ENCODE measurements at places on chromosomes 1 and 21. TPM values are rescaled to one million over a fixed set of nuclear protein-coding genes. Genes with fewer than 3 reads are reported as not detected.

Gene PFKFB2
- polyA plus RNA-seq, result 0.70 TPM

DNA sequence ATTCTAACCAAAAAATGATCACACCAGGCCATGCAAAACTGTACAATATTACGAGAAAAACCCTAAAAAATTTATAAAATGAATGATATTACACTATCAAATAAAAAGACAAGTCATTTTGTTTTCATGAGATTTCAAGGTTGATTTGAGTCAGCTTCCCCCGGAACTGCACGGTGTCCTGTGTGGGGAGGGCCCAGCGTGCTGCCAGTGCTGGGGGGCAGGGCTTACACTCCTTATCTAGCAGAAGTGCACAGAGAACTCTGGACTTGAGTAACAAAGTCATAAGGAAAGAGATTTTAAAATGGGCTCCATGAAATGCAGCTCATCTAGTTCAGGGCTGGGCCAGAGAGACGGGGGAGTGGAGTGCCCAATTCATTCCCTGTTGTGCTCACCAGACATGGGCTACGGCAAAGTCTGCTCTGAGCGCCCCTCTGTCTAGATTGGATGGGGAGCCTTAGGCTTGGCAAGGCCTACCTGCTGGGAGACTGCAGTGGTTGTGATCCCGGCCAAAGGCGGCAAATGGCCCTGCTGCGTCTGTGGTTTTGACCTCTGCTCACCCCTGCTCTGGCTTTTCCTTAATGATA lies 50.1 kb downstream of the COQ8A start:
- DNase-seq, result peak; percentile 73

- DNase-seq, result no peak
Measured at GRCh38 chr1:8711873-8712412, 105.5 kb downstream of the RERE start.

DNA sequence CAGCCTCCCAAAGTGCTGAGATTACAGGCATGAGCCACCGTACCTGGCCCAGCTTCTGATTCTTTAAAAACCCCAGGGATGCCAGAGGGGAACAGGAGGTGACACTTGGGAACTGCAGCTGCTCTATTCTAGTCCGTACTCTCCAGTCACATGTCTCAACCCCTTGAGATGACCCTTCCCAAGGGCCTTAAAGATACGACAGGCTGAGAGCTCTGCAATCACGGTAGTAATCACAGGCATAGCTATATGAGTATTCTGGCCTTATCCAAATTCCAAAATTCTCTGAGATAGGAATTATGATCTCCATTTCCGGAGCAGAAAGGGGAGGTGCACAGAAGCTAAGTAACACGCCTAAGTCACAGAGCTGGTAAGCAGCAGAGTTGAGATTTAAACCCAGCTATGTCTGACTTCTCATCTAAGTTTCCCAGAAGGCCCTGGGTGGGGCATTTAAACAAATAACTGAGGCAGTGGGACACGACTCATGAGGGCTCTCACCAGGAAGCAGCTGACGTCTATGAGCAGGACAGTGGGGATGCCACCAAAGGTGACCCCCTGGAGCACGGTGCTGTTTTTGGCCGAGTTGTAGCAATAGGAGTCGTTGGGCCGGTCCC lies 5.2 kb downstream of the TMEM63A start:
- no peak for DNase-seq

DNA sequence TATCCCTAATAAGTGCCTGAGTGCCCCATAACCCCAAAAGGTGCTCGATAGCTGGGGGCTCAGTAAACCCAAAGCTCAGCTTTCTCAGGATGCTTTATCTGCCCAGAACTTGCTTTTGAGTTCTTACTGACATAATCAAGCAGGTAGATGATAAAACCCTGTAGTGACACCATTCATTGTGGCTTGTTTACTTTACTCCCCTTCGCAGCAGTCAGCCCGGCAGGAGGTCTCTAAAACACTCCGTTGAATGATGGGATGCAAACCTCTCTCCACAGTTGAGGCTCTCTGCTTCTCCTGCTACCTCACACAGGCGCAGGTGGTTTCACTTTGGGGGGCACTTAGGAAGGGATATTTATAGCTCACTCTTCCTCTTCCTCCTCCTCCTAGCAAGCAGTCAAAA lies 349.4 kb downstream of the HLX start:
- no peak for DNase-seq

DNA sequence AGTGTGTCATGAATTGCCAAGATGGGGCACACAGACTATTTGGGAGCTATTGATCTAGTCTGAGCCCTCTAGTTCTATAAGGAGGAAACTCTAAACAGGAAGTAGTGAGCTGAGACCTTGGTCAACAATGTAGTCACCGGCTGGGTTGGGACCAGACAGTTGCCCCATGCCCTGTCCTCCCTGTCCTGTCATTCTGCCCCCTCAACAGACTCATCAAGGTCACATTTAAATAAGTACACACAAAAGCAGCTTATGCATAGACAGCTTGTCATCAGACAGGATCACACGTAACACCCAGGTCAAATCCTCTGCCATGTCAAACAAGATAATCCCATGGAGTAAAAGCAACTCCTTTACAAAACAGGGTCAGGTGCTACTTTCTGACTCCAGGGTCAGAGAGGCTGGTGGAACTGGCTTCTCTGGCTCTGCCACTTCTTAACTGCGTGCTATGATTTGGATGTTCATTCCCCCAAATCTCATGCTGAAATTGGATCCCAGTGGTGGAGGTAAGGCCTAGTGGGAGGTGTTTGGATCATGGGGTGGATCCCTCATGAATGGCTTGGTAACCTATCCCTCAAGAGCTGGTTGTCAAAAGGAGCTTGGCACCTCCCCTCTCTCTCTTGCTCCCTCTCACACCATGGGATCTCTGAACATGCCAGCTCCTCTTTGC lies 128.9 kb downstream of the HIVEP3 start:
- DNase-seq, result no peak

- no peak for DNase-seq
Measured at GRCh38 chr21:27201197-27201596, 234.3 kb upstream of the ADAMTS5 start.

DNA sequence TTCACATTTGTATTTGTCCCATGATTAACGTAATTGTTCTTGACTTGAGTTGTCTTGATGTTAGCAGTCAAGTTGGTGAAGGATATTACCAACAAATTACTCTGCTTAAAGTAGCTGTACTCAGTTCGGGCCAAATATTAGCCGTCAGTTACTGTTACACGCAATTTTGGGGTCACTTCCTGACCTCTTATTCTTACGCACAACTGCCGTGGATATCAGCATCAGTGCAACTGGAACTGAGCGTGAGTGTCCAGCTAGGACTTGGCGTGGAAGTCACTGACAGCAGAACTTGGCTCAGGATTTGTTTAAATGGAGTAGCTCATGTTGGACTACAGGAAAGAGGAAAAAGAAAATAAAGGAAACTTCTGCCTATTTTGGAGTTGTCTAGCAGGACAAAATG lies 56.4 kb downstream of the ADAMTS1 start:
- peak; percentile 7 for DNase-seq

GRCh38 chr1:158809862-158810261 lies 21.3 kb upstream of the MNDA start:
- DNase-seq, result no peak

- DNase-seq, result peak; percentile 25
Measured at GRCh38 chr1:161427733-161428516, 60.2 kb upstream of the CFAP126 start.

- no peak for DNase-seq
Measured at GRCh38 chr1:234709473-234710228, 99.7 kb upstream of the IRF2BP2 start.

Data from endothelial cell of umbilical vein (primary cell).